ENCODE measurements at places on chromosomes 5 and 9.
A peak's percentile ranks its signal among the peaks of the same experiment; 100 is the strongest.

DNA sequence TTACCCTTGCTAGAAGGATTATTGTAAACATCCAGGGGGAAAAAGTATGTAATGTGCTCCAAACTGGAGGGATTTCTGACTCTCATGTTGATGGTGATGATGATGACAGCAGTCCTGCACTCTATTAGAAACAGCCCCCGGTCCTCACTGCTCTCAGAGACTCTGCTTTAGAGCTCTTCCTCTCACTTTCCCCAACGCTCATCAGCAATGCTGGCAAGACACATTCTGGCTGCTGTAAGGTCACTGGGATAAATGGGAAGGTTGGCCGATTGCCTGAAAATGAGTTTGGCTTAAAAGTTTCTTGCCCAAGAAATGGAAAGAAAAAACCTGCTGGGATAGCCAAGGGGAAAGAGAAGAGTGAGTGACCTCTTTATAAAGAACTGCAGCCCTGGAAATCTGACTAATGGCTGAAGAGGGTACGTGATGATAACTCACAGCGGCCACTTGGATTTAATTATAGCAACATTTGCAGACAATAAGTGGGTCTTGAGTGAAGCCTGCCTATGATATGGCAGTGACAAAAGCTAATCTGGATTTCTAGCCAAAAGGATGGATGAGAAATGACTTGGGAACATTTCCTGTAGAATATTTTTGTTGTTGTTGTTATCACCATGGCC, 235.8 kb downstream of the TMEM38B start:
- no peak for DNase-seq

DNA sequence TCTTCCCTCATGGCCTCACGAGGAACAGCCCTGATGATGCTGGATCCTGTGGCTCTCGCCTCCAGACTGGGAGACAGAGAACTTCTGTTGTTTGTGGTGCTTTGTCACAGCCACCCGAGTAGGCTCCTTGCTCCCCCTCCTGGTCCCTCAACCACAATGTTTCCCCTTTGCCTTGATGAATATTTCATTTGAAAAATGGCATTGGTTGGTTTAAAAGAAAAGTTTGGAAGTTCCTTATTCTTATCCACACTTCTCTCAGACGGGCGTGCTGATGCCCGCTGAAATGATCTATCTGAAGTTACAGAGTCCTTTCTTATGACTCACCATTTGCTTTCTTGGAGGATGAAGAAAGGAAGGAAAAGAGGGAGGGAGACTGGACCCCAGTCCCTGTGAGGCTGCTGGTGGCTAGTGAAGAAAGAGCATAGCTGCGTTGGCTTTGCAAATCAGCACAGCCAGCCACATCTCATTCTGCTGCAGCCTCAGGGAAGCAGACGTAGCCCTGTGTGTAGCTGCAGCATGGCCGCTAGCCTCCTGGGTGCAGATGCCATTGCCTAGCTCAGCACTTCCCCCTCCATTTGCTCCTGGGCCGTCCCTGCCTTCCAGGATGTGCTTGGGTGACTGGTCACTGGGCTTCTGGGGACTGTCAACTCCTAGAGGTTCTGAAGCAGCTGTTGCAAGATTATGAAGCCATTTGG, 185.9 kb downstream of the ERCC6L2 start:
- peak; percentile 34 for DNase-seq

DNA sequence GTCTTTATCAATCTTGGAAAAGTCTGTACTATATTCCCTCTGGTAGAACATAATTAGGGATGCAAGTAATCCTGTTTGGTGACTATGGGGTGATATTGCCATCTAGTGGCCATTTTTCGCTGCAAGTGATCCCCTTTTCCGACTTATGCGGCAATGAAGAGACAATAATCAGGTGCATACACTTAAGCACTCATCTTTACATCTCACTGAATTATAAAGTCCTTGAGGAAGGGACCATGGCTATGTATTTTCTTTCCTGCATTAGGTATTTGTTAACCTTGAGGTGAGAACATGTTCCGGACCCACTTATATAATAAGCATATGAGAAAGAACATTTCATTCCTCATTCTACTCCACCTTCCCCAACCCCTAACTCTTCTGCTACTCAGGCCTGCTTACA, 19.6 kb upstream of the LIX1 start:
- peak; percentile 64 for DNase-seq

GRCh38 chr9:135978642-135979546, 17.7 kb upstream of the UBAC1 start:
- DNase-seq = no peak

- no peak for DNase-seq
Observed at GRCh38 chr9:72893437-72893836, 59.4 kb downstream of the ALDH1A1 start.

GRCh38 chr9:124835026-124835557, 18.2 kb upstream of the WDR38 start:
- DNase-seq = peak; percentile 42

DNA sequence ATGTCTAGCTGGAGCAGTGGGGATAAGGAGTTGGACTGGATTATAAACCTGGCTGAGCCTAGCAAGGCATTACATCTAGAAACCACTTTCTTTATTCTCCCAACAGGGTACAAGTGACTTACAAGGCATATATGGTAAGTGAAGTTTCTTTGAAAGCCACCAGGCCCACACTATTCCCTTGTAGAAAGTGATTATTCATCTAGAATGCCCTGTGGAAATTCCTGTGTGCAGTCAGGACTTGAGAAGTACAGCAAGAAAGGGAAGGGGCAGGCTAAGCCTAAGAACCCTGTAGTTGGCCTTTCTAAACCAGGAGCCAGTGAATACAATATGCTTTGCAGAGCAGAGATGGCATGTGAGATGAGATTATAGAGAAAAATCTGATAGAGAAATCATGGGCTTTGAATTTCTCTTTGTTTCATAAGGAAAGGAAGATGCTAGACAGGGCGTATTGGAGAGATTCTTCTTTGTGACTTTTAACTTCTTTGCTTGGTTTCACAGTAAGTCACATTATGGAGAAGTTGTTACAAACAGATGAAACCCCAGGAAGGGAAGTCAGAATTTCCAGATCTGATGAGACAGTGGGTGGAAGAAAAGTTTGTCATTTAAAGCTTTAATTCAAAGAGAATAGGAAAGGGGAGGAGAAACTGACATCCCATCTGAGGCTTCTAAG, 321.7 kb downstream of the NDUFS4 start:
- no peak for DNase-seq

- peak; percentile 80 for DNase-seq
Observed at GRCh38 chr5:54390015-54390414, 65.5 kb upstream of the HSPB3 start.

DNA sequence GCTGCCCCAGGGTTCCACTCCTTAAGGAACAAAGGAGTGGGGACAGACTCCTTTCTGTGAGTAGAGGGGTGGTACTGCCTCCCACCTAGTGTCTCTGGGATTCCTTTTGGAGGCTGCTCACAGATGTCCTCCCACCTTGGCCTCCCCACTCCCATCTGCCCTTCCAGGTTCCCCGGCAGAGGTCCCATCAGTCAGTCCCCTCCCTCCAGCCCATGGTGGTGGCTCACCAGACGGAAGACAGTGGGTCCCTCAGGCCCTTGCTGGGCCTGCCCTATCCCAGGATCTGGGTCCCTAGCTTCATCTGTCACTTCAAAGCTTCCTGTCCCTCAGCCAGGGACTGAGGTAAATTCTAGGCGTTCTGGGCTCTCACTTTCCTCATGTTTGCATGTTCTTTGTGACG, 35.6 kb upstream of the NEK6 start:
- DNase-seq = no peak

DNA sequence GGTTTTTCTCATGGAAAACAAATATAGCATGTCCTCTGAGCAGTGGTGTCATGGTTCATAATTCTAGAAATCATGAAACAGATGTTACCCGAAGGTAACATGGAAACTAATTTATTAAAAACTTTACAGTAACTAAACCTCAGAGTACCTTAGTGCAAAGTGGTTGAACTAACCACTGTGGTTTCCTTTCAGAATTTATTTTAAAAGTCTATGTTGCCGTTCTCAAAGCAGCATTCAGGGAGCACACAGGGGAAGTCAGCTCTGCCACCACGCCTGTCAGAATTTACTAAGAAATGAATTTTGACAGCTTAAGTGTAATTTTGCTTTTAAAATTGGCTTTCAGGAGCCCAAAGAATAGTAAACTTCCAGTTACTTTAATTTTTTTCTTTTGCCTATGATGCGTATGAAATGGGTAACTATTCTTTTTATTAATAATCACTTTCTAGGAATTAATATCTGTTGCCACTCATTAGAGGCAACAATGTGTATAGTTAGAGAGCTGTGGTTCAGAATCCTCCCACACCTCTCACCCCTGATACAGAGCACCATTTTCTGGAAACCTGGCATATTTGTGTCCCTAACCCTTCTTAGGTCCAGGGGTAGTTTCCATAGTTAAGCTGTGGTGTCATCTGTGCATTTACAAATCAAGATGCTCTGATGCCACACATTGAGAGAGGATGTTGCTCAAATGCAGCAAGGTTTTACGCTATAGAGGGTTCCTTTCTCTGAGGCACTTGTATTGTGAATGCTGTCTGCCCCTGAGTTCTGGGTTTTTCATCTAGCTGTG, 202.6 kb downstream of the ZSWIM6 start:
- no peak for DNase-seq

GRCh38 chr5:159581502-159582249, 251.4 kb upstream of the IL12B start:
- peak; percentile 84 for DNase-seq

- no peak for DNase-seq
Observed at GRCh38 chr5:119897537-119898370, 268.4 kb downstream of the FAM170A start.

DNA sequence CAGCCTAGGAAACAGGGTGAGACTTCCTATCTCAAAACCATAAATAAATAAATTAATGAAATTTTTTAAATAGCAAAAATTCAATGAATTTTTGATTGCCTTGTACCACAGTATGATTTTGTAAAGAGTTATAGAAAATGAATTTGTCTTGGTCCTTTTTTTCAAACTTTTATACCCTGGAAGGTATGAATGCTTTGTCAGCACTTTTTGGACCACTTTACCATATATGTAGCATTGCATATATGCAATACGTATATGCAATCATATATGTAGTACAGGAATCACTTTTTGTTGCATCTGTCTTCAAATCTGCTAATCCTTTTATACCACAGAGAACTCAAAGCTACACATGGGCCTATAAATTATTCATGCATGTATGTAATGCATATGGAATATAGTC, 9.2 kb upstream of the SMIM15 start:
- no peak for DNase-seq

GRCh38 chr9:126295936-126296600, 30.6 kb upstream of the MVB12B start:
- DNase-seq = no peak

DNA sequence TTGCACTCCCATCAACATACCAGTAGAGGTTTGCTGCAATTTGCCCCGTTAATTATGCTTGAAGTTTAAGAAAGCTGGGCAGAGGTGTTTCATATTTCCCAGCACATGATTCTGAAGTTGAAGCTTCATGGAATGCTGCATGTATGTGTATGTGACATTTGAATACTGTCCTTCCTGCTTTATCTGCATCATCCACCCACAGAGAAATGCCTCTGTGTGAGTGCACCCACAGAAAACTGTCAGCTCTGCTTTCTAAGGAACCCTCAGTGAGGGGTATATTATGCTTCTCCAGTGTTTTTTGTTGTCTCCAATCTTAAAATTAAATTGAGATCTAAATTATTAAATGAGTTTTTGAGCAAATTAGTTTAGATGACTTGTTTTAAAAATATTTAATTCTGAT, 358.1 kb upstream of the PIK3R1 start:
- DNase-seq = no peak

- DNase-seq = no peak
Observed at GRCh38 chr5:1341863-1342262, 3.0 kb downstream of the CLPTM1L start.

DNA sequence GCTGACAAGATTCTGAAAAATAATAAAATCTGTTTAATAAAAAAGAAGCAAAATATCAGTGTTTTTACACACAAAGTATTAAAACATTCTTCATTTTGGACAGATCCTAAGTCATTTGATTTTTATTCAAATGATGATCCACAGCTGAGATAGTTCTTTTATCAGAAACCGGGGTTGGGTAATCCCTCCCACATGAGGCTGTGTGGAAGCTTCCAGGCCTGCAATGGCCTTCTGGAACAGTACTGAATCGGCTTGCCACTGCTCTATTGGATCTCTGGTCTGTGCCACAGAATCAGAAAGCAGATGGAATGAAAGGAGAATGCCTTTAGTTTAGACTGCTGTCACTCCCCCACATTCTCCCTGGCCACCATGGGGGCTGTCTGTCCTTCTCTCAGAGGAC, 6.1 kb upstream of the C5orf58 start:
- DNase-seq = no peak

GRCh38 chr5:94705427-94705826, 87.0 kb downstream of the SLF1 start:
- peak; percentile 54 for DNase-seq

DNA sequence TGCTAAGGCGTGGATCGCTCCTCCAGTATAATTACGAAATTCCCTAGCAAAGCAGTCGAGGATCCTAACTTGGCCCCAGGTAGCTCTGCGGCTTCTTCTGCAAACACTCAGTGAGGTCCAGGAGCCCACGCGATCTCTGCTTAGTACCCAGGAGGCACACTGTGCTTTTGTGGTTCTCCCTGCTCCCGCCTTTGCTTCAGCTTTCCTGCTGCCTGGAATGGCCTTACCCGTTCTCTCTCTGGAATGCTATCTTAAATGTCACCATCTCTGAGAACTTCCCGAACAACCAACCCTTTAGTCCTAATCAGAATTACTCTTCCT, 639 bp downstream of the INVS start:
- peak; percentile 44 for DNase-seq

- DNase-seq = peak; percentile 9
Observed at GRCh38 chr5:164277720-164278119, 772.3 kb downstream of the MAT2B start.

DNA sequence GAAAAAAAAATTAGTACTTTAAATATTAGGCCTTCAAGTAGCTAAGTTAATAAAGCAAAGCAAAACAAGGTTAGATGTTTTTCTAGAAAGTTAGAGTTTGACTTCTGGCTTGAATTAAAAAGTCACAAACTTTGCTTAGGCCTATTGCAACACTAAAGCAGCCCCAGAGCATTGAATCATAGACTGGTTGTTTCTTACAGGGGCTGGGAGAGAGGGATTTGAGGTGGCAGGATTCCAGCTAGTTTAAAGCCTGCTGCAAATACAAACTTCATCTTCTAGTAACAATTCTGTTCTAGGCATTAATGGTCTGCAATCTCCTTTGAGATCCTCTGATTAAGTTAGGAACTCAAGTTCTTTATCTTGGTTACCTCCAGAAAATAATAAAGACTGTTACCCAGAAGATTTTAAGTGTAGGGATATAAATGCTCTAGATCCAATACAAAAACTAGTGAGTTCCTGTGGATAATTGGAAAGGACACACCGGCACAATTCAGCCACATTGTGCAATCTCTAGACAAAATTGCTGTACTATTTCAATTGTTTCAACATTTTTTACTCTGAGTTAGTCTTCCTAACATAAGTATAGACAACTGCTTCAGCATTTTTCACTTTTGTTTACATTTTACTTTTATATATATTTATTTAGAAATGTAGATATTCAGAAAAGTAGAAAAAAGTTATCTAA, 12.6 kb downstream of the OR13C5 start:
- DNase-seq = peak; percentile 5

GRCh38 chr9:34571481-34571810, 18.1 kb downstream of the CNTFR start:
- no peak for DNase-seq
